Uterine smooth muscle cell (primary cell): ENCODE measurements at places on chromosomes 2 and 18. TPM values are rescaled to one million over a fixed set of nuclear protein-coding genes. Genes with fewer than 3 reads are reported as not detected.

NIFK gene
- total RNA-seq: 41.6 and 43.6 TPM in 2 replicates

CCDC148 gene
- 0.66 and 1.00 TPM in 2 replicates for total RNA-seq

CCDC74B gene
- 7.5 and 9.8 TPM in 2 replicates for total RNA-seq

ATAD2B gene
- total RNA-seq: 12.0 and 15.4 TPM in 2 replicates

DPP4 gene
- total RNA-seq: 40.4 and 89.7 TPM in 2 replicates

B3GNT7 gene
- total RNA-seq: 0.11 and 0.12 TPM in 2 replicates

CRYBA2 gene
- not detected in 2 replicates for total RNA-seq

EML6 gene
- 0.62 and 1.1 TPM in 2 replicates for total RNA-seq

KCNG3 gene
- under 0.01 TPM in 2 replicates for total RNA-seq

MEX3C gene
- 35.4 and 52.4 TPM in 2 replicates for total RNA-seq

C18orf54 gene
- total RNA-seq: 4.5 and 10.2 TPM in 2 replicates

ERBB4 gene
- total RNA-seq: under 0.01 and 0.11 TPM in 2 replicates

FSHR gene
- not detected in 2 replicates for total RNA-seq

CFAP65 gene
- total RNA-seq: not detected in 2 replicates

ATIC gene
- total RNA-seq: 29.7 and 30.9 TPM in 2 replicates

LIMS2 gene
- 0.33 and 1.4 TPM in 2 replicates for total RNA-seq

ANKRD30B gene
- total RNA-seq: 0.12 and 0.55 TPM in 2 replicates

STARD6 gene
- total RNA-seq: not detected in 2 replicates
